ENCODE measurements at places on chromosomes 6 and 20.

DNA sequence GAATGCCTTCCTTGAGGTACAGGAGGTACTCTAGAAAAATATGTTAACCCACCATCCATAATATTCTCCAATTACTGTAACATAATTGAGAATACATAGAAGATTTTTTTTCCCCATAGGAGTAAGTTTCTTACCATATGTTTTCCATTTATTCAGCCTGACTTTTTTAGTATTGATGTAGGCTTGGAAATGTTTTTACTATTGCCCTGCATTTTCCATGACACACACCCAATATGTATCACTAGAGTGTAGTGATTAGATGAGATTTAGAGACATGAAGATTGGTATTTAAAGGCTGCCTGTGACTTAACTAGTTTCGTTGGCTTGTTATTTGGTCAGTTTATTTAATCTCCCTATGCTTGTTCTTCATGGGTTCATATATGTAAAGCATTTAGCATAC, 39.5 kb downstream of the KCNQ5 start:
- no peak for DNase-seq

DNA sequence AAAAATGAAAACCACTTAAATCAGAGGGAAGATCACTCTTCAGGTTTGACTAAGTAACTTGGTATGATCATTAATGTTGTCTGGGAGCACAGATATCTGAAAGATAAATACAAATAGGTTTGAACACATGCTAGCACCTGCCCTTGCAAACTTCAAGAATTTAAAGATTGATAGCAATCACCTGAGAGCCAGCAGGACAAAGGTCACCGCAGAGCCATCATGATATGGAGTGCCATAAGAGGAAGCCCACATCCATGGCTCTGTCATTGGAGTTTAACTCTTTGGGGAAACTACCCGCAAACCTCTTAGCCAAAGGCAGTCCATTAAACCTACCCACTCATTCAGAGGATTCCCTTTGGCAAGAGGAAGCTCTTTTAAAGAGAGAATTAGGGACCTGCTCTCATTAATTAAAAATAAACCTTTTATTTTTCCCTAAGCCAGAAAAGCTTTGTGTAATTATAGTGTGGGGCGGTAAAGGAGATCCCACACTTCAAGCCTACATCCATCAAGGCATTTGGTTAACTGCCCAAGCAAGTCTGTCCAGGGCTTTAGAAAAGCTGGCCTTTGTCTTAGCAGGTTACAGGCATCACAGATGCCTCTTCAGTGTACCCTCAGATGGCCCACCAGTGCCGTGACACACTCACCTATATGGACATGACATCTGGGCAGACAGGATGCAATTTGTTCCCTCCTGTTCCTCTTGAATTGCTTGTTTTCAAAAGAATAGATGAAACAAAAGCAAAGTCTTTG, 73.0 kb downstream of the SASH1 start:
- no peak for DNase-seq

- no peak for DNase-seq
Observed at GRCh38 chr20:62088258-62089127, 22.8 kb upstream of the TAF4 start.

DNA sequence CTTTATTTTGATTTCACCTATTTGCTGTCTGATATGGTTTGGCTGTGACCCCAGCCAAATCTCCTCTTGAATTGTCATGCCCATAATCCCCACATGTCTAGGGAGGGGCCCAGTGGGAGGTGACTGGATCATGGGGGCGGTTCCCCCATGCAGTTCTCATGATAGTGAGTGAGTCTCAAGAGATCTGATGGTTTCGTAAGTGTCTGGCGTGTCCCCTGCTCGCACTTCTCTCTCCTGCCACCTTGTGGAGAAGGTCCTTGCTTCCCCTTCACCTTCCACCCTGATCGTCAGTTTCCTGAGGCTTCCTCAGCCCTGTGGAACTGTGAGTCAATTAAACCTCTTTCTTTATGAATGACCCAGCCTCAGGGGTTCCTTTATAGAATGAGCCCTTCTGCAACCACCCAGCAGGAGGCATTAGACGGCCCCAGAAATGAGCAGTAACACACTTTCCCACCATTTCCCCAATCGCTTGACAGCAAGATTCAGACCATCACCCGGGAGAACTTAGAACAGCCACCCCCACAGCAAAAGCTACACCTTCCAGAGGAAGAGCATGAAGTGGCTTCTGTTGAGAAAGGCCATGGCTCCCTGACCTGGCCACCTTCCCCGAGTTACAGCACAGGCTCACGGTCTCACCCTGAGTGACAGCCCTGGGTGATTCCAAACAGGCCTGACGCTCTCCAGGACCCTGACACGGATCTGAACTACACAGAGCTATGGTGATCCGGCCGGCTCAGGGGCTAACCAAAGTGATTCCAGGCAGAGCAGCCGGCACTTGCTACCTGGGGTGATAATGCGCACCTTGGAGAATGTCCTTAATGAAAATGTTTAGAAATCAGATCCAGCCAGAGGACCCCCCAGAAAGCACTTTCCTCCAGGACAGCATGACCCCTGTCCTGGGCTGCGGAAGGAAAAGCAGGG, 131.2 kb upstream of the CDH4 start:
- no peak for DNase-seq
